ENCODE measurements at places on chromosomes 4 and X. TPM values are rescaled to one million over a fixed set of nuclear protein-coding genes. Genes with fewer than 3 reads are reported as not detected.

GRCh38 chrX:23633834-23634580, 33.3 kb upstream of the PRDX4 start:
- no peaks in the 10 kb centered on the region for H3K4me1 ChIP-seq
- H3K27me3 ChIP-seq = no peaks in the 10 kb centered on the region
- H3K36me3 ChIP-seq = no peaks in the 10 kb centered on the region

GRCh38 chrX:150868625-150869024, 29.8 kb downstream of the CD99L2 start:
- H3K36me3 ChIP-seq = no peaks in the 10 kb centered on the region
- no peak overlapping the region for H3K4me3 ChIP-seq
- no peak overlapping the region for H3K27ac ChIP-seq
- H3K4me1 ChIP-seq = no peaks in the 10 kb centered on the region

GRCh38 chr4:149830823-149831222, 15.2 kb upstream of the IQCM start:
- H3K4me1 ChIP-seq = no peaks in the 10 kb centered on the region
- no peak overlapping the region for H3K27ac ChIP-seq
- no peaks in the 10 kb centered on the region for H3K27me3 ChIP-seq
- DNase-seq = no peak
- H3K4me3 ChIP-seq = no peak overlapping the region

DNA sequence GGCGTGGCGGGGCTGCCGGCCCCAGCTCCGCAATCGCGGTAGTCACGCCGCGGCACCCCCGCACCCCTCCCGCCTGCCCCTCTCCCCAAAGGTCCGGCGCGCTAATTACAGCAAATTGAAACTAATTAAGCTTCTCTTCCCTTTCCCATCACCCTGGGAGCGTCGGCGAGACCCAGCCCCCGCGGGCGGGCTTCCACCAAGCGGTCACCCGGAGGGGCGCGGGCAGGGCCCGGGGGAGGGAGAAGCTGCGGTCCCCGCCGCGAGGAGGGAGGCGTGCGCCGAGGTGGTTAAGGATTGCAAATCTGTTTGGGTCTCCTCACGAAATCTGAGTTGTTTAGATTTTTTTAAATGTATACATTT, 13.1 kb downstream of the ARX start:
- no peaks in the 10 kb centered on the region for H3K36me3 ChIP-seq
- H3K4me3 ChIP-seq = no peak overlapping the region
- peaks cover 6% of the 10 kb centered on the region for H3K4me1 ChIP-seq
- DNase-seq = no peak
- no peak overlapping the region for H3K27ac ChIP-seq

- no peaks in the 10 kb centered on the region for H3K4me1 ChIP-seq
- DNase-seq = no peak
- H3K27me3 ChIP-seq = no peaks in the 10 kb centered on the region
- no peaks in the 10 kb centered on the region for H3K36me3 ChIP-seq
- no peak overlapping the region for H3K27ac ChIP-seq
Observed at GRCh38 chr4:70674731-70675130, 8.4 kb upstream of the JCHAIN start.

- no peaks in the 10 kb centered on the region for H3K4me1 ChIP-seq
- no peaks in the 10 kb centered on the region for H3K36me3 ChIP-seq
- no peak overlapping the region for H3K27ac ChIP-seq
- H3K4me3 ChIP-seq = no peak overlapping the region
- no peak for DNase-seq
Observed at GRCh38 chrX:68685685-68686084, 38.2 kb downstream of the STARD8 start.

GRCh38 chrX:104697294-104697693, 131.3 kb downstream of the IL1RAPL2 start:
- H3K27me3 ChIP-seq = no peaks in the 10 kb centered on the region
- no peak for DNase-seq
- H3K4me3 ChIP-seq = no peak overlapping the region
- no peak overlapping the region for H3K27ac ChIP-seq

DNA sequence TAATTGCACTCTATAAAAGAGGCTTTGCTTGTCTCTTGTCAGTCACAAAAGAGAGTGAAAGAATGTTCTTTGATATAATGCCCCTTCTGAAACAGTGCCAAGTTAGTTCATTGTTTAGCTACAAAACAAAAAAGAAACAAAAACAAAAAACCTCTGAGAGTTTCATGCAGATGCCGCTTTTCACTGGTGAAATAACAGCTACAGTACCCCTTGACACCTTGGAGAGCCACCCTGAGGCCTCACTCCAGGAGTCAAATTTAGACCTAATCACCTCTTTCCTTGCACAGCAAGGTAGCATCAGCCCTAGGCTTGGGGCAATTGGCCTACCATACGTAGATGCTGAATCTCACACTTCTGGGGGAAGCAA, 185.2 kb downstream of the UNC5C start:
- H3K4me1 ChIP-seq = no peaks in the 10 kb centered on the region
- no peak overlapping the region for H3K4me3 ChIP-seq
- no peaks in the 10 kb centered on the region for H3K36me3 ChIP-seq
- no peaks in the 10 kb centered on the region for H3K27me3 ChIP-seq

DNA sequence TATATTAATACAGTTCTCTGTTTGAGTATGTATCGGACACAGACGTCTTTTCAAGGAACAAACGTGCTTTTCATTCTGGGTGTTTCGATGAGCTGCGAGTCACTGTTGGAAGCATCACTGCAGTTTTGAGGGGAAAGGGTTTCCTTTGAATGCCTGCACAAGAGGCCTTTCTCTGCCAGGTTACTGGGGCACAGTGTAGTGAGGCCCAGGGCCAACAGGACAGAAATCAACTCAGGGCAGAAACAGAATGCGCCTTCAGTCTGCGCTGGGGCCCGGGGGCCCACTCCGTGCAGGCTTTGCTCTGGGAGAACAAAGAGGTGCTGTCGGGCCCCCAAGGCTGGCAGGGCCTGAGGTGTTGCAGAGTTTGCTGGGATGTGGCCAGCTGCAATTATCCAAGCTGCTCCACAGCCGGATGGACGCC, 2.3 kb upstream of the PPP2R3B start:
- DNase-seq = peak; percentile 55
- H3K4me3 ChIP-seq = peak overlapping the region; percentile 53
- no peaks in the 10 kb centered on the region for H3K36me3 ChIP-seq
- no peaks in the 10 kb centered on the region for H3K27me3 ChIP-seq
- H3K27ac ChIP-seq = peak overlapping the region; percentile 55

The MAP3K15 gene
- 3.4 TPM for total RNA-seq

The CD40LG gene
- not detected for total RNA-seq

The ERAS gene
- total RNA-seq = 0.22 TPM

The NPY1R gene
- not detected for total RNA-seq

The PABPC1L2A gene
- not detected for total RNA-seq

Measured in HepG2 (cell line).